ENCODE measurements at places on chromosomes 12 and 14.

DNA sequence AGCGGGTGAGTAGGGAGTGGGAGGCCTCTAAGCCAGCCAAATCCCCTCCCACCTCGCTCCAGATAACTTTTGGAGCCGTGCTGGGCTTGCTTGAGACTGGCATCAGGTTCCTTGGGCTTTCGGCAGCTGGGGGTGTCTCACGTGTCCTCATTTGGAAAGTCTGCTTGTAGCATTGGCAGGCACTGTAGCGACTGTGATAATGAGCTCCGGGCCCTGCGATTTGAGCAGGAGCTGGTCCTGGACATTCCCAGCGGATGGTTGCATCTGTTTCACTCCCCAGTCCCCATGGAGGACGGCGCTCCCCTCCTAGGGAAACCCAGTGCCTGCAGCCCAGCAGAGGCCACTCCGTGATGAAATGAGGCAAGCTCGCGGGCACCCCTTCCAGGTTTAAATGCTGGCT, 49.4 kb downstream of the DGLUCY start:
- DNase-seq = no peak

DNA sequence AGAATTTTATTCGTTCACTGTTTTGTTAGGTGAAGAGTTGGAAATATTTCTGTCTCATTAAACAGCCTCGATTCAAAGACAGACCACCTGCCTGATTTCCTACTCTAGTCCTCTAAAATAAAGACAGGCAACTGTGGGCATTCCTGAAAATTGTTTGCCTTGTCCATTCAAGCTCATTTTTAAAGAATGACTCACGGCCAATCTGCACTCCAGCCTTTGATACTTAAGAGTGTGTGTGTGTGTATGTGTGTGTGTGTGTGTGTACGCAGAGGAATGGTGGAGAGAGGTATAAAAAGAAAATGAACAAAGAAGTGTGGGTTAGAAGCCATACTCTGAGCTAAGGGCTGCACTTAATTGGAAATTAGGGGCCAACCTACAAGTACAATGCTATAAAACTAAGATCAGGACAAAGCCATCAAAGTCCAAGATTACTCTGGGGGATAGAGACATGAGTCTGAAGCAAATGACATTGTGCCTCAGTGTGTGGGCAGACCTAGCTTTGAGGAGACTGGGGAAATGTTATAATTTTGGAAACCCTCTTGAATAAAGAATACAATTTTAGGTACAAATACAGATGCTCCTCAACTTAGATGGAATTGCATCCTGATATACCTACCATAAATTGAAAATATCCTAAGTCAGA, 45.6 kb upstream of the SOCS2 start:
- no peak for DNase-seq

- DNase-seq = no peak
Observed at GRCh38 chr14:66360366-66360926, 125.7 kb upstream of the CCDC196 start.

GRCh38 chr14:105168979-105169507, 467 bp upstream of the JAG2 start:
- DNase-seq = no peak

DNA sequence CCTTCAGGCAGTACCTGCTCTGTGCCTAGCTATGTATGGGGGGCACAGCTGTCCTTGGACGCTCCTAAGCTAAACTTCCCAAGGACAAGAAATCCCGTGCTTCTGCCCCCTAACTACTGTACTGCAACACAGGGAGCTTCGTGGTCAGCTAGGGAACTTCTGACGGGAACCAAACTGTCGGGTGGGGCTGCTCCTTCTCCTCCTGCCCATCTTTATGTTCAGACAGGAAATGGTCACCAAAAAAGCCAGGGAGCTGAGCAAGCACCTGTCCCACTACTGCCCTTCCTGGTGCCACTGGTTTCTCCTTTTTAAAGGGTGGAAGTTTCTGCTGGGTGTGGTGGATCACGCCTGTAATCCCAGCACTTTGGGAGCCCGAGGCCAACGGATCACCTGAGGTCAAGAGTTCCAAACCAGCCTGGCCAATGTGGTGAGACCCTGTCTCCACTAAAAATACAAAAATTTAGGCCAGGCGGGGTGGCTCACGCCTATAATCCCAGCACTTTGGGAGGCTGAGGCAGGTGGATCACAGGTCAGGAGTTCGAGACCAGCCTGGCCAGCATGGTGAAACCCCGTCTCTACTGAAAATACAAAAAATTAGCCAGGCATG, 26.6 kb downstream of the PXN start:
- DNase-seq = no peak

DNA sequence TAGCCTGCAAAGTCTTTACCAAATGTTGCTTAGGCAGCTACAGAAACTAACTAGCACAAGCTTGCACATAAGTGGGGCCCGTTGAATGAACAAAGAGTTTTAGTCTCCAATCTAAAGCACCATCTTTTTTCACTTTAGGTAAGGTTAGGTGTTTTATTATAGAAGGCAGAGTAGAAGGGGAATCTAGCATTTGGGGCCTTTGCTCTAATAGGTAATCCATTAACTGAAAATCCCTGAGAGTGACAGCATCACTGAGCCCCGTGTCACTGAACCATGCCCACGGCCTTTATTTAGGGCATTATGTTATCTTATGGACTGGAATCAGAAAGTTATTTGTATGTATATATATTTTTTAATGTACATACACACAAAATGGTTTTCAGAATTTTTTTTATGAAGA, 25.1 kb downstream of the CPNE8 start:
- no peak for DNase-seq

DNA sequence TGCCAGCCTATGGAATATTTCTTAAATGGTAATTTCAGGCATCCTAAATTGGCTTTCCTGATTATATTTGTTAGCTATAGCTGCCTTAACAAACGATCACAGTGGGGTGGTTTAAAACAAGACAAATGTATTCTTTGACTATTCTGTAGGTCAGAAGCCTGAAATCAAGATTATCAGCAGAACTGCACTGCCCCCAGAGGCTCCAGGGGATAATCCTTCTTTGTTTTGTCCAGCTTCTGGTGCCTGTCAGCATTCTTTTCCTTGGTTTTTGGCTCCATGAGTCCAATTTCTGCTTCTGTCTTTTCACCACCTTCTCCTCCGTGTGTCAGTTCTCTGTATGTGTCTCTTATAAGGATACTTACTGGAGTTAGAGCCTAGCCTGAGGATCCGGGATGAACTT, 1282.2 kb upstream of the USP15 start:
- no peak for DNase-seq

- no peak for DNase-seq
Observed at GRCh38 chr14:35337269-35338255, 45.4 kb downstream of the PSMA6 start.

DNA sequence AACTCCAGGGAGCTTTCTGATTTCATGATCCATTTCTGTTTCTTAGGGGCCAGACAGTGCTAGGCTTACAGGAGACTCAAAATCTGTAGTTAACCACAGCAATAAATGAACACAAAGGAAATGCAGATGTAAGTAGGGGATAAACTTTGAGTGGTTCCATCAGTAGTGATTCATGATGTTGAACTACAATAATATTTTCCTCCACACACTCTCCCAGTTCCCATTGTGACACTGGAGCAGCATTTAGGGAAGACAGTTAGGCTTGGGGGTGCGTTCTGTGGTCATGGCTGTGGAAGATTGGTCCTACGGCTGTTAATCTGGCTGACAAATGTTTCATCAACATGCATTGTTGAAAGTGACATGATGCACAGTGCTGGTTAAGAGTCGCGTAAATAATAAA, 66.9 kb downstream of the HMGA2 start:
- no peak for DNase-seq

DNA sequence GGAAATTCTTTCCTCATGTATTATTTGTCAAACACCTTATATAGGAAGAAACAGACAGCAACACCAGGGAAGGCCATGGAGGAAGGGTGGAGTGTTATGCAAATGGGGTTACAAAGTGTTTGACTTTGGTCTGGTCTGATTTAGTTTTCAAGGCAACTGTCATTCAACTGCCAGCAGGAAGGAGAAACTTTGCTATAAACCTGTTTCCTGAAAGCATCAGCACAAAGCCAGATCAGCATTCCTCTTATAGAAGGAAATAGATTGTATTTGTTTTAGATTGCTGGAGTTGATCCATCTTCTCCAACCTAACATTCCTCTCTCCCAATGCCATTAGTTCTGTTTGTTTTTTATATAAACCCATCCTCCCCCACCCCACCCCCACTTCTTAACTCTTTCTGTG, 65.7 kb downstream of the STAB2 start:
- DNase-seq = no peak

GRCh38 chr14:103713304-103714062, 1.8 kb downstream of the XRCC3 start:
- no peak for DNase-seq

- DNase-seq = no peak
Observed at GRCh38 chr12:29640589-29641345, 143.0 kb downstream of the TMTC1 start.

- no peak for DNase-seq
Observed at GRCh38 chr14:29868000-29868399, 59.6 kb downstream of the PRKD1 start.

DNA sequence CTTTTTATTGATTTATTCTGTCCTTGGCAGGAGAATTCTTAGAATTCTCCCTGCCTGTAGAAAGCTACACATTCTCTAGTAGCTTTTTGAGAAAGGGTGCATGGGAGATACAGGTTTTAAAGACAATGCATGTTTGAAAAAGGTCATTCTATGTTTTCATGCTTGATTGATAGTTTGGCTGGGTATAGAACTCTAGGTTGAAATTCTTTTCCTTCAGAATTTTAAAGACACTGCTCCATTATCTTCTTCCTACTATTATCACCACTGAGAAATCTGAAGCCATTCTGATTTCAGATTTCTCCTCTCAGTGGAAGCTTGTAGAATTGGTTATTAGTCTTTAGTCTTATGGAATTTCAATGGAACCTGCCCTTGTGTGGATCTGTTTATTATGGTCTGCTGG, 14.0 kb downstream of the ATF7IP start:
- no peak for DNase-seq

DNA sequence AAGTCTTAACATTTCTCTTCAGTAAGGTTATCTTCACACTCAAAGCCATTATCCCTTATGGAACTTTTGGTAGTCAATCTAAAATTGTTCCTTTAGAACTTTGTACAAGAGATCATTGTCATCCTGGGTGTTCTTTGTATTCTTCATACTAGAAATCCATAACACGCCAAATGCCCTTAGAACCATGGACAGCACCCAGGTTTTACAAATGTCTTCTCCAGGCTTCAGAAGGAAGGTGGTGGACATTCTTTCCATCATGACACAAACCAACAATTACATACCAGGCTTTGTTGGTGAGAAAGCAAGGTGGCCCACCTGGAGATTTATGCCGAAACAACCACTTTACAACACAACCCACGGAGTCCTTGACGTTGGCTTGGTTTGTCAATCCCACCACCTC, 365.6 kb upstream of the TBX3 start:
- no peak for DNase-seq

- no peak for DNase-seq
Observed at GRCh38 chr12:121751034-121751433, 38.5 kb downstream of the TMEM120B start.

GRCh38 chr12:42666671-42667243, 77.2 kb upstream of the PRICKLE1 start:
- no peak for DNase-seq

DNA sequence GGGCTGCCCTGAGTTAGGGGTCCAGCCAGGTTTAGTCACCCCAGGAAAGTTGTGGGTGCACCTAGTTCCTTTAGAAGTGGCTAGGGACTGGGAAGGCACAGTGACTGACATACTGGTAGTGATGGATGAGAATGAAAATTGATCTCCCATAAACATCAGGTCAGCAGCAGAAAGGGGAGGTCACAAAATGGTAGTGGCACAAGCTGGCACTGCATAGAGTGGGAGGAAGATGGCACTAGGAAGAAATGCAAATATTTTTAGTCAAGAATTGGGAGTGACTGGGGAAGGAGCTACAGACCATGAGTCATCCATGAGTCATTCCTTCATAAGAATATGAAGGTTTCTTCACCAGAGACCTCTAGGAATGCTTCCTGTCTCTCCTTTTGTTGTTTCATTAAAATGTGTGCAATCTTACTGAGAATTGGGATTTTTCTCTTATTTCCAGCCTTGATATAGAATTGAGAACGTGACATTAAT, 198.3 kb upstream of the AMIGO2 start:
- no peak for DNase-seq

- DNase-seq = no peak
Observed at GRCh38 chr12:19539836-19540235, 100.5 kb downstream of the AEBP2 start.

DNA sequence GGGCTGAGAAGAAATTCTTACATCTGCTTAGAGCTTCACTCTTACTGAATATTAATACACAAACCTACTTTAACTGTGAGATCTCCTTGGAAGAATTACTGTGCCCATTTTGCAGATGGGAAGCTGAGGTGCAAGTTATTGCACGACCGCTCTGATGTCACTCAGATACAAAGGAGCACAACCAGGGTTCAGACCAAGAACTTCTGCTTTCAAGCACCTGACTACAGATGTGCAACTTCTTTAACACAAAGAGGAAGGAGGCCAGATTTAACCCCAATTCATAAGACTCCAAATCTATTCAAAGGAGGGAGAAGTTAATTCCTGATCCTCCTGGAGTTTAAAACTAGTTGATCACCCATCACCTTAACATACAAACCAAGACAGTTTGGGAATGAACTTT, 232.6 kb downstream of the VRK1 start:
- no peak for DNase-seq

- DNase-seq = no peak
Observed at GRCh38 chr14:95023115-95023514, 134.2 kb downstream of the DICER1 start.

GRCh38 chr12:128914908-128915563, 61.8 kb downstream of the GLT1D1 start:
- DNase-seq = no peak

DNA sequence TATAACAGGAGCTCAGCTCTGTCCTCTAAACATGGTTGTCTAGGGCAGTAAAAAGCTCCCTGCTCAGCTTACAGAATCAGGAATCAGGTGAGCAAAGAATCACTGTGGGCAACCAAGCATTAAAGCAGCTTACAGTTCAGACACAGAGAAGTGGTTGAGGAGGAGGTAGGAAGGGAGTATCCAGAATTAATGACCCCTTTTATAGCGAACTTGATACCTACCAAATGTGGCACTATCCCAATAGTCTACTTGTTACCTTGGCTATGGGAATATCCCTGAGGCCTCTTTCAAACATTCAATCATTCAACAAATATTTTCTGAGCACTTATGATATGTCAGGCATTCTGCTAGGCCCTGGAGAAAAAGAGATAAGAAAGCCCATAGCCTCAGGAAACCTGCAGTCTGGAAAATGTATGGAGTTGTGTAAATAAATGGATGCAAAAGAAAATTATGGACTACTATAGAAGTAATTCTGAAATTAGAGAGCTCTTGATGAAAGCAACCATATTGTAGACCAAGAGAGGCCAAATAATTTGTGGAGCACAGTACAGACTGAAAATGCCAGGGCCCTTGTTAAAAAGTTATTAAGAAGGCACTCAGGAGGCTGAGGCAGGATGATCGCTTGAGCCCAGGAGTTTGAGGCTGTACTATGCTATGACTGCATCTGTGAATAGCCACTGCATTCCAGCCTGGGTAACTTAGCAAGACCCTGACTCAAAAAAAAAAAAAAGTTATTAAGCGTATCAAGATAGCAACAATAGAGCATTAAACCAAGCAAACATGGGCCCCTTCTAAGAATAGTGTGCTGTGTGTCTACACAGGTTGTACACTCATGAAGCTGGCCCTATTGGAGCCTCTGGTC, 134.0 kb upstream of the CPSF6 start:
- no peak for DNase-seq
